ENCODE measurements at places on chromosomes 7 and 10. TPM values are rescaled to one million over a fixed set of nuclear protein-coding genes. Genes with fewer than 3 reads are reported as not detected.

The CTAGE8 gene
- polyA plus RNA-seq = not detected

The NME8 gene
- 1.8 TPM for polyA plus RNA-seq

DNA sequence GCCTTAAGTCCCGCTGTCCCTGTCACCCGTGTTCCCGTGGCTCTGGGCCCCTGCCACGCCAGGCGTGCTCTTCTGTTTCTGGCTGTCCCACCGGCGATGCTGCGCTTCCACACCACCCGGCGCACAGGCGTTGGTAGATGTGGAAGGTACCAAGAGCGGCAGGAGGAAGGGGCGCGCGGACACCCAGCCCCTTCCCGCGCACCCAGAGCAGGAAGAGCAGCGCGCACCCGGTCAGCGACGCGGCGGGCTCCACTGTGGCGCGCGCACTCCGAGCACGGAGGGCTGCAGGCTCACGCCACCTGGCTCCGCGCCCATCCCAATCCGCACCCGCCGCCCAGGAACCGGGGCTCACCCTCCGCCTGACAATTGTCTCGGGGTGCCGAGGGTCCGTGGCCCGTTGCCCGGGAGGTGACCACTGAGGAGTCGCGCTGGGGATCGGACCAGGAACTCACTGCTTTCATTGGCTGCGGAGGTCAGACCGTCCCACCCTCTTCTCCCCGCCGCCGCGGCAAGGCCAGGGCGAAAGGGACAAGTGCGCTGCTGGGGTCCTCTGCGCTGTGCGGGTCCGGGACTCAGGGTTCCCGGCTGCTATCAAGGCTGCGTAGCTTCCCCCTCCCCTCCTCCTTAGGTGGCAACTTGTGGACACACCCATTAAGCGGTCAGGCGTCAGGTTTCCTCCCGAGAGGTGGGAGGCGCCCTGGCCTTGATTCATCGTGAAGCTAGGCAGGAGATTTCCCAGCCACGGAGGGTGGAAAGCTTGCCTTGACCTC lies 121.6 kb upstream of the ZNF92 start:
- DNase-seq = peak; percentile 47

DNA sequence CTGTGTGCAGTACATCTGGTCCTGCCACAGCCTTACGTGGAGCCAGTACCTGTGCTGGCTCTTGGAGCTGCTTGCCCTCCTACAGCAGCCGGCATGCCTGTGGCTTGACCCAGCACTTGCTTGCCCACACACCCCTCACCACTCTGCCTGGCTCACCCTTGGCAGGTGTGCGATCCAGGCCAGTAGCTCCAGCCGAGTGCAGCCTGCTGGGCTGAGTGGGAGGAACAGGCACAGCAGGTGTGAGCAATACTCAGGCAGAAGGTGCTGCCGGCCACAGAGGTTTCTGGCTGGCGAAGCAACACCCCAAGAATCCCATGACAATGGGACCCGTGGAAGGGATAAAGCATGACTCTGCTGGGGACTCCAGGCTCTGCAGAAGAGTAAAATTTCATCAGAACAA lies 173.5 kb upstream of the ADCY1 start:
- no peak for DNase-seq

DNA sequence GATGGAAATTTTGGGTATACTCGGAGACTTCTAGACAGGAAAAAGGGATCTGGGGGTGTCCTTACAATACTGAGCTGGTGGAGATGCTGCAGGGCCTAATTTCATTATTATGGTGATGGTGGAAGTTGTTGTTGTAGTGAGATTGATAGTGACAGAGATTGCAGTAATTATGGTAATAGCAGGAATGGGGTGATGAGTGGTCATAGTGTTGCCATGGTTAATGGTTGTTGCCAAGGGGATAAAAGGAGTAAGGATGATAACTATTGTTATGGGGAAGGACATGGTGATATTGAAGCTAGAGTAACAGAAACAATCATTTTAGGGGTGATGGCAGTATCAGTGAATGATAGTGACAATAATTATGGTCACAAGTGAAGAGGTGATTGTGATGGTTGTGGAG lies 27.1 kb upstream of the LBX1 start:
- DNase-seq = no peak

DNA sequence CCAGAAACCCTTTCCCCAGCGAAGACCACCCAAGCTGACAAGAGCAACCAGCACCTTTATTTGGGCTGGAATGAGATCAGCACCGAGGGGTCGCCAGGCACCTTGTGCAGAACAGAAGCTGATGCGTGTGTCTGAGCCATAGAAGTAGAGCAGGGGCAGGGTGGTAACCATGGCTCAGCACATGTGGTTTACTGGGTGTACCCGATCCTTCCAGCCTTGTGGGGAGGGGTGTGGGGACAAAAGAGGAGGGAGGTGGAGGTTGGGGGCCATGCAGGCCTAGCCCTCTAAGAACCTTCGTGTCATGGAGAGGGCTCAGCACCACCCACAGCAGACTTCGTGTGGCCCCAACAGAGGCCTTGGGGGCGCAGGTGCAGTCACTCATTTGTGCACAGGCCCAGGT lies 84.0 kb upstream of the GTF2I start:
- no peak for DNase-seq

DNA sequence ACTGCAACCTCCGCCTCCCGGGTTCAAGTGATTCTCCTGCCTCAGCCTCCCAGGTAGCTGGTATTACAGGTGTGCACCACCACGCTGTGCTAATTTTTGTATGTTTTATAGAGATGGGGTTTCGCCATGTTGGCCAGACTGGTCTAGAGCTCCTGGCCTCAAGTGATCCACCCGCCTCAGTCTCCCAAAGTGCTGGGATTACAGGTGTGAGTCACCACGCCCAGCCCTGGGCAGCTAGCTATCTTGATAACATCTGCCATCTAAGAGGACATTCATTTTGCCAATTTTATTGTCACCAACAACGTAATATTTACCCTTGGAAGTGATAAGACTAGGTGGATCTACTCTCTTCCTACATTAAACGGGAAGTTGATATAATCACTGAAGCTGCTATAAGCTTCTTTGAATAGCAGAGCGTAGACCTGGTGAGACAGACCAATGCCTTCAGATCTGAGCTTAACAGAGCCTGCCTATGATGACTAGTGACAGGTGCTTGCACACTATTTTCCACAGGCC lies 39.7 kb upstream of the SLC35B4 start:
- no peak for DNase-seq

DNA sequence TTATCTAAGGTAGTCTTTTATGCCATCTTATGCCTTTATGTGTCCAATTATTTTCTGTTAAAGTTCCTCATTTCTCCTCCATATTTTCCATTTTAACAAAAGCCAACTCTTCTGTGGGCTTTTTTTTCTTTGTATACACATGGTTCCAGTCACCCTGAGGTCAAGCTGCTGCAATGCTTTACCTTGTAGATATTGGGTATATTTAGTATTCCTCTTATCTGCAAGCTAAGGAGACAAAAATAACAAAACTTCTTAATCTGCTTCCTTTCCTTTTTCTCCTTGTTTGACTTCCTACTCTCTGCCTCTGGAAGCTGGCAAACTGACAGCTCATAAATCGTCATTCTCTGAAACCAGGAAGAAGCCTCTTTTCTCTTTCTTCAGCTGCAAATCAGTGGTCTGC lies 885.0 kb upstream of the LRRN3 start:
- no peak for DNase-seq

DNA sequence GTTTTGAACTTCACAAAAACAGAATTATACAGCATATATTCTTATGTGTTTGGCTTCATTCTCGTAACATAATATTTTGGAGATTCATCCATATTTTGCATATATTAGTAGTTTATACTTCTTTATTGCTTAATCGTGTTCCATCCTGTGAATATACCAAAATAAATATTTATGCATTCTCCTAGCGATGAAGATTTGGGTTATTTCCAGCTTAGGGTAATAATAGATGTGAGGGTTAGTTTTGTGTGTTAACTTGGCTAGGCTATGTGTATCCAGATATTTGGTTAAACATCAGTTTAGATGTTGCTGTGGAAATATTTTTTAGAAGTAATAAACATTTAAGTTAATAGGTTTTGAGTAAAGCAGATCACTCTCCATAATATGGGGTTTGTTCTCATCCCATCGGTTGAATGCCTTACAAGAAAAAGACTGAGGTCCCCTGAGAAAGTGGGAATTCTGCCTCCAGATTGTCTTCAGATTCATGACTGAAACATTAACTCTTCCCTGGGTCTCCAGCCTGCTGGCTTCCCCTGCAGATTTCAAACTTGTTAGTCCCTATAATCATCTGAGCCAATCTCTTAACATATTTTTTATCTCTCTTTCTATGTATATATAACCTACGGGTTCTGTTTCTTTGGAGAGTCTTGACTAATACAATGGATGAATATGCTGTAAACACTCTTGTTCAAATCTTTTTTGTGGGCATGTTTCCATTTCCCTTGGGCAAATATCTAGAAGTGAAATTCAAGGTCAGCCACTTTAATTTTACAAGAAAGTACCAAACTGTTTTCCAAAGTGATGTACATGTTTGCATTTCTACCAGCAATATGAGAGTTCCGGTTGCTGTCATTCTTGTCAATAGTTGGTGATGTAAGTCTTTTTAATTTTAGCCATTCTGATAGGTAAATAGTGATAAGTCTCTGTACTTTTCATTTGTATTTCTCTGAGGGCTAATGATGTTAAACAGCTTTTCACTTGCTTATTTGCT lies 48.7 kb downstream of the PDK4 start:
- peak; percentile 73 for DNase-seq

The ETV1 gene
- polyA plus RNA-seq = 27.4 TPM

DNA sequence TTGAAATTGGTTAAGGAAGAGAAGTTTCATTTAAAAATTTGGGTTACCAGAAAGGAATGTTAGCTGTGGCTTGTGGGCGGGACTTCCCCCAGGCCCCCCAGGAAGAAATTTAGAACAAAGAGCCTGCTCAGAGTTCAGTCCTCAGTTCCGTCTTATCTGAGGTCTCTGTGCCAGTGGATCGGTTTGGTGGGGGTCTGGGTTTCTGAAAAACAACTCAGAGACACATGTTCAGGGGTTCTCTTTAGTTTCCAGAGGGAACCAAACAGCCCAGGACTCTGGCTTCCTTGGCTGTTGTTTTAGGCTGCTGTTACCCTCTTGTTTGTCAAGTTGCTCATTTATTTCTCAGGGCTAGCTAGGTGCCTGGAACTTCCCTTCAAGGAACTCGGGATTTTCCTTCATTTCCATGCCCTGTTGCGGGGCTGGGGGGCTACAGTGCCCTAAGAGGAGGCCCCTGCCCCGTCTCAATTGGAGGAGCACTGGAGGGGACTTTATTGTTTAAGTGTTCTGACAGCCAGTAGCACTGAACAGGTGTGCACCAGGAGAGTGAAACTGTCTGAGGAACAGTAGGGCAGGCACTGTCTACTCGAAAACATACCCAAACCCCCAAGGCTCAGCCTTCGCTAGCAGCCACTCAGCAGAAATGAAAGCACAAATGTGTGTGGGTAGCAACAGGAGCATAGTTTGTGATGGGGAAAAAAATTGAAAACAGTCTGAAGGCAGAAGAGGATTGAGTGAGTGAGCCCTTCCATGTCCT lies 59.9 kb downstream of the ALOX5 start:
- DNase-seq = no peak

GRCh38 chr10:6522230-6522629 lies 57.8 kb downstream of the PRKCQ start:
- DNase-seq = no peak

GRCh38 chr10:129767751-129768150 lies 196.3 kb downstream of the EBF3 start:
- no peak for DNase-seq

The LIPM gene
- not detected for polyA plus RNA-seq

- peak; percentile 39 for DNase-seq
Observed at GRCh38 chr10:72712136-72712535, 20.2 kb downstream of the MCU start.

GRCh38 chr10:26112532-26112931 lies 104.0 kb upstream of the GAD2 start:
- DNase-seq = no peak

GRCh38 chr10:67772894-67773511 lies 65.0 kb downstream of the DNAJC12 start:
- DNase-seq = no peak

The SFRP5 gene
- 0.93 TPM for polyA plus RNA-seq

- DNase-seq = no peak
Observed at GRCh38 chr10:8498290-8498689, 443.8 kb downstream of the GATA3 start.

DNA sequence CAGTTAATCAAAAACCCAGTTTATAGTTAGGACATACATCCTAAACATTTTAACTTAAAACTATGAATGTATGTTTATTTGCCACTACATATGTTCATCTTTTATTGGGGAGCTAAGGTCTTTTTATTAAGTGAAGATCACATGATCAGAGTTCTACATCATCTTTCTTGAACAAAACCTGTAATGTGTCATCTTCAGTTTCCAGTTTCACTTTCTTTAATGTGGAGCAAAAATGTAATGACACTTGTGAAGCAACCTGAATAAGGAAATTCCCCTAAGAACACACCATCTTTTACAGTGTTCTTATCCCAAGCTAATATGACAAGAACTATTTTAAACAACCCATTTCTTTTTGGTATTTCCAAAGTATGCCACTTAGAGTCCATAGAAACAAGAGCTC lies 166.7 kb upstream of the BET1 start:
- DNase-seq = no peak

GRCh38 chr7:25978466-25978865 lies 173.5 kb upstream of the NFE2L3 start:
- DNase-seq = no peak

DNA sequence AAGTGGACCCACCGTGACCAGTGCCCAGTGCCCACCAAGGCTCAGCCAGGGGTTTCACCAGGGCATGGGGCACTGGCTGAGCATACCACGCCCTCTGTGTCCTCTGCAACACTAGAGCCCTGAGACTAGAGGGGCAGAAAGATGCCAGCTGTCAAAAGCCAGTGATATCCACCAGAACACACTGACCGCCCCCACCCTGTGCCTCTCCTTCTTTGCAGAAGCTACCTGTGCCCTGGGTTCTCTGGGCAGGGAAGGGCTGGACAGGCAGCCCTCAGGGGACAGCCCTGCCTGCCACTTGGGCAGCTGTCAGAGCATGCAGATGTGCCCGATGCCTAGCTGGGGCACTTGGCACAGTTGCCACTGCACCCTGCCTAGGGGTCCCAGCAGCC lies 494 bp downstream of the VSIR start:
- no peak for DNase-seq

The MAGI2 gene
- 0.94 TPM for polyA plus RNA-seq

DNA sequence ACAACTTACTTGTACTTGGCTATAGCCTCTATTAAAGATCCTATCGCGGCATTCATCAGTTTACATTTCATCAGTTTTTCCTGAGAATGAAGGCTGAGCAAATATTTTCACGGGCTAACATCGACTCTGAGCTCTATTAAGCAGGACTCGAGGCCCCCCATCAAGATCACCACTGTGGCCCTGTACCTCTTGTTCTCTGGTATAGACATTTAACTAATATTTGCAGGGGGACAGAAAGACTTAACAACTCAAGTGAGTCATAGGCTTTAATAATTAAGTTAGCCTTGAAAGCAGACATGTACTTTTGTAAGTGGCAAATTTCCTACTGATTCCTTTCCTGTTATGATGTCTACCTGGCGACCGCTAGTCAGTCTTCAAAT lies 45.4 kb downstream of the DOCK4 start:
- no peak for DNase-seq

GRCh38 chr10:61890430-61890829 lies 11.1 kb upstream of the ARID5B start:
- no peak for DNase-seq

- no peak for DNase-seq
Observed at GRCh38 chr7:1397491-1398327, 61.6 kb downstream of the MICALL2 start.

- DNase-seq = no peak
Observed at GRCh38 chr10:77279207-77279606, 358.4 kb downstream of the KCNMA1 start.

- peak; percentile 93 for DNase-seq
Observed at GRCh38 chr7:151251689-151252560, 3.4 kb upstream of the SMARCD3 start.

- DNase-seq = no peak
Observed at GRCh38 chr7:148849393-148850098, 34.5 kb downstream of the EZH2 start.

The C10orf105 gene
- 0.20 TPM for polyA plus RNA-seq
